GM23248 (cell line): ENCODE measurements at places on chromosomes 6 and 20.

GRCh38 chr6:90268178-90268577 is 28.5 kb downstream of the BACH2 start:
- H3K27me3 ChIP-seq, result peaks cover 85% of the 10 kb centered on the region
- H3K27ac ChIP-seq, result no peak overlapping the region
- no peak for DNase-seq

DNA sequence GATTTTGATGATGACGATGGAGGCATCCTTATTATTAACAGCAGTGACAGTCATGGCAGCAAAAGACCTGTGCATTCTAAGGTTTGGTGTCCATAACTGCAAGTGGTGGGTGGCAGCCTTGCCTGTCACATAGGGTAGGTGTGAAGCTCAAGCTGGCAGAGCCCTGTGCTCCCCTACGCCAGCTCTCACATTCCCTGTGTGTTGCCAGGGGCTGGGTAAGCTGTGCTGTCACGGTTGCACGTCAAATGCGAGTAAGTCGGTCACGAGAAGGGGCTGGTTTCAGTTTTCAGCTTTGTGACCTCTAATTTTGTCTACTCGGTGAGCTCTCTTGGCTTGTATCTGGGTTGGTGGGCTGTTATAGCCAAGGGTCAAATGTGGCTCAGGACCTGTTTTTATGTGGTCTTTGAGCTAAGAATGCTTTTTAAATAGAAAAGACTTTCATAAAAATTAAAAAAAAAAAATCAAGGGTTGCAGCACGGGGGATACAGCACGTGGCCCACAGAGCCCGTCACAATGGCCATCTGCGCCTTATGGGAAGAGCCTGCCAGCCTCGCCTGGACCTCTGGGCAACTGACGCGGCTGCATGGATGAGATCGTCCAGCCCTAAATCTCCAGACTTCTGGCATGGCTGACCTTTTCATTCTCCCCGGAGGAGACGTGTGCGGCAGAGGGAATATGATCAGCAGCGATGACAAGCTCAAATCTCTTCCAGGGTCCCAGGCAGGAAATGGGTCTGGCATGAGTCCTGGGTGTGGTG is 148.5 kb downstream of the PHACTR3 start:
- H3K4me3 ChIP-seq, result no peak overlapping the region
- no peak overlapping the region for H3K27ac ChIP-seq
- no peaks in the 10 kb centered on the region for H3K36me3 ChIP-seq
- peaks cover 35% of the 10 kb centered on the region for H3K27me3 ChIP-seq
- DNase-seq, result peak; percentile 15
- peaks cover 23% of the 10 kb centered on the region for H3K4me1 ChIP-seq

- H3K4me3 ChIP-seq, result no peak overlapping the region
- no peaks in the 10 kb centered on the region for H3K27me3 ChIP-seq
- H3K4me1 ChIP-seq, result peaks cover 7% of the 10 kb centered on the region; the same call in 1 of the 2 replicates
- no peak for DNase-seq
These were observed 705.6 kb downstream of the UTRN start for GRCh38 chr6:144990784-144991183.

DNA sequence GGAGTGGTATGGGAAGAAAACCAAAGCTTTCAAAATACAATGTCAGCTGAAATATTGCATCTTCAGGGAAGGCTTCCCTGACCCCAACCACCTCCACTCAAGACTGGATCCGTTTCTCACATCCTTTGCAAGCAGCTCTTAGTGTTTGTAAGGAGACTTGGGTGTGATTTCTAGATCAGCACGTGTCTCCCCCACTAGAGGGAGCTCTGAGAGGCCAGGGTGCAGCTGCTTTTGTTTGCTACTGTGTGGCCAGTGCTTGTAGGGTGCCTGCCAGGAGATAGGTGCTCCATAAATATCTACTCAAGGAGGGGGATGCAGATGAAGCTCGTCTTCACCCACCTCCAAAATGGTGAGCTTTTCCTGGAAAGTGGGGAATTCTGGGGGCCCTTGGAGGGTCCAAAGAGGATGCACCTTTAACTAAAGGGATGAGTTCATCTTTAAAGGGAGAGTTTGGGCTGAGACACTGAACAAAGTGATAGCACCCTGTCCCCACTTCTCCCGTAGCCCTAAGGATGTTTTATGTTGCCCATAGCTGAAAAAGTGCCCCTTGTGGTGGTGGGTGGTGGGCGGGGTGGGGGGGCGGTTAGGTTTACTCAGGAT is 52.6 kb upstream of the MAFB start:
- DNase-seq, result peak; percentile 61
- H3K27ac ChIP-seq, result no peak overlapping the region

DNA sequence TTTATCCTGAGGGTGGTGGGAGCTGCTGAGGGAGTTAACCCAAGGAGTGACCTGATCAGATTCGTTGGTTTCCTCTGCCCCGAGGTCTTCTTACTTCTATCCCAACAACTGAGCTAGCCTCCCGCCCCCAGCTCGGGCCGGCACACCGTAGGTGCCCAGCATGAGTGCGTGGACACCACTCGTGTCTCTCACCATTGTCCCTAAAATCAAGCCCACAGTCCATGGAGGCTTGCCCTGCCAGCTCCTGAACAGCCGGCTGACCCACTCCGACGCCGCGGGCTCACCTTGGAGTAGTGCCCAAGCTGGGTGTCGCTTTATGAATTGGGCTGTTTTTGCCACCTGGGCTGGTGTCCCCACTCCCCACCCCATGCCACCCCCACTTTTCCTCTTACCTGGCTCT is 59.0 kb upstream of the CCDC167 start:
- H3K27me3 ChIP-seq, result peaks cover 9% of the 10 kb centered on the region
- no peak overlapping the region for H3K27ac ChIP-seq
- no peak overlapping the region for H3K4me3 ChIP-seq
- H3K4me1 ChIP-seq, result peaks cover 13% of the 10 kb centered on the region
- H3K36me3 ChIP-seq, result no peaks in the 10 kb centered on the region

GRCh38 chr6:52059821-52060220 is 27.6 kb downstream of the PKHD1 start:
- H3K27me3 ChIP-seq, result no peaks in the 10 kb centered on the region
- no peaks in the 10 kb centered on the region for H3K4me1 ChIP-seq
- H3K27ac ChIP-seq, result no peak overlapping the region
- no peak overlapping the region for H3K4me3 ChIP-seq
- H3K36me3 ChIP-seq, result no peaks in the 10 kb centered on the region
